ENCODE measurements at places on chromosomes 7 and 10.

- DNase-seq, result no peak
Observed at GRCh38 chr7:158885624-158886023, 29.3 kb downstream of the DYNC2I1 start.

DNA sequence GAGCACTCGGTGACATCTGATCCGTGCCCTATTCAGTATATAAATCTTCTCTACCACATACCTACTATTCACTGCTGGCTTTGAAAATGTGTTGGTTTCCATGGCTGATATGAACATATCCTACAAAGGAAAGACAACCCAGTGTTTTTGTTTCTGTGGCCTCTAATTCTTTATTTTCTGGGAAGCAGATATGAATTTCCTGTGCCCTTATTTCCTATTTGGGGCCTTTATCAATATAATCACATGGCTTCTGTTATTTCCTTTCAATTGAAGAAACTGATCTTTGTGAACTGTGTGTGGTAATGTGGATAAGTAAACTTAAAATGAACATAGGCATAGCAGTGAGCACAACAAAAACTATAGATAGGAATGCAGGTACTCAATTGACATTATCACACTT, 10.6 kb downstream of the CCNJ start:
- no peak for DNase-seq

- no peak for DNase-seq
Observed at GRCh38 chr7:94244760-94245159, 149.9 kb upstream of the COL1A2 start.

DNA sequence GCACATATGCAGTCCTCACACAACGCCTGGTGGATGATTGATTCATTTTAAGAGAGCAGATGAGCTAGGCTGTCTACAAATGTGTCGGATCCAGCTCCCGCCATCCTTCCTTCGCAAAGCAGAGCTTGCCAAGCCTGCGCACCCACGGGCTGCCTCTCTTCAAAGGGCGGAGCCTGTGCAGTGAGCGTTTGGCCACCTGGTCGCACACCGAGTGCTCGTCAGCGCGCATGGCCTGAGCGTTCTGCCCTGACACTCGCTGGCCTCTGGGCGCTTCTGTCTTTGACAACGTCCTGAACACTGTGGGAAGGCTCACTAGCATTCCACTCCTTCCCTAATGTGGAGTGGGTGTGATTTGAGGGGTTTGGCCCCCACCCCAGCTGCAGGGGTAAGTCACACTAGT, 47.1 kb upstream of the TMEM72 start:
- DNase-seq, result no peak

- DNase-seq, result no peak
Observed at GRCh38 chr7:80206763-80207162, 72.1 kb downstream of the GNAI1 start.

GRCh38 chr7:51213618-51214017, 103.0 kb downstream of the COBL start:
- DNase-seq, result no peak

- DNase-seq, result no peak
Observed at GRCh38 chr7:155907450-155908200, 95.4 kb upstream of the SHH start.

DNA sequence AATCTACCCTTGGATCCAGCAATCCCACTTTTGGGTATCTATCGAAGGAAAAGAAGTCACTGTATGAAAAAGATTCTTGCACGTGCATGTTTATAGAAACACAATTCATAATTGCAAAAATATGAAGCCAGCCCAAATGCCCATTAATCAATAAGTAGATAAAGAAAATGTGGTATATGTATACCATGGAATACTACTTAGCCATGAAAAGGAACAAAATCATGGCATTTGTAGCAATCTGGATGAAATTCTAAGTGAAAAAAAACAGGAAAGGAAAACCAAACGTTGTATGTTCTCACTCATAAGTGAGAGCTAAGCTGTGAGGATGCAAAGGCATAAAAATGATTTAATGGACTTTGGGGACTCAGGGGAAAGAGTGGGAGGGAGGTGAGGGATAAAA, 18.2 kb upstream of the CASD1 start:
- DNase-seq, result no peak

- no peak for DNase-seq
Observed at GRCh38 chr10:16941870-16942269, 124.6 kb upstream of the RSU1 start.

- no peak for DNase-seq
Observed at GRCh38 chr7:71793251-71793650, 618.9 kb downstream of the CALN1 start.
